ENCODE measurements at places on chromosomes 7 and 10. TPM values are rescaled to one million over a fixed set of nuclear protein-coding genes. Genes with fewer than 3 reads are reported as not detected.

VSTM2A gene
- total RNA-seq: 0.82 TPM

FEZF1 gene
- total RNA-seq: not detected

DNA sequence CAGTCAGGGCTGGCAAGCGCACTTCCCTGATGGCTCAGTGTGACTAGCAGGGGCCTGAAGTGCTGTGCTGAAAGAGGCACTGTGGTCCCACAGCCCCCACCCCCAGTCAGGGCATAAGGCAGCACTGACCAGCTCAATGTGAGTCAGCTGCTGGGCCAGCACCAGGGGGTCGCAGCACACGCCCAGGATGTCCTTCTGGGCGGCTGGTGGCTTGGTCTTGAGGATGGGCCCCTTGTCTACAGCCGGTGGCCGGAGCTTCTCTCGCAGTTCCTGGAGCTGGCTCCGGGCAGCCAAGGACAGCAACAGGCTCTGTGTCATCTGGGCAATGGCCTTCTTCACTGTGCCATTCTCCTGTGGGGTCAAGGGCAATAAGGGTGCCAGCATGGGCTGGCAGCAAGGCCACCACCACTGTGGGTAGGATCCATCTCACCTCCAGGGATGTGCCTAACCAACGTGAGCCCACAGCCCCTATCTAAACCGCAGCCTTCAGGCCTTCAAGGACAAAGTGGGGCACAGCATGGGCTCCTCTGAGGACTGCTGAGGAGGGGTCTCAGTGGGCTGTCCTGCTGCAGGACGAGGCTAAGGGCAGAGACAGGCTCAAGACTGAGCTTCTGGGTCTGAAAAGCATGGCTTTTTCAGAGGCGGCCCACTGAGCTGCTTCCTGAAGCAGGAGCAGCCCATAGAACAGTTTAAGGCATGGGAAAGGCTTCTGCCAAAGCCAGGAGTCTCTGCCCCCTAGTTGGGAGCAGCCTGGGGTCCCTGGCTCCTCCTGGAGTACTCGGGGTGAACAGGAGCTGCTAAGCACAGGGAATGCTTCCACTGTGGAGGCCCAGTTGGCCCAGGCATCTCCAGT is 62.5 kb downstream of the CSGALNACT2 start:
- no peak for DNase-seq

GRCh38 chr10:102435529-102436233 is 3.3 kb upstream of the CUEDC2 start:
- peak; percentile 26 for DNase-seq

- DNase-seq: no peak
Measured at GRCh38 chr7:103120362-103120761, 28.5 kb downstream of the NAPEPLD start.

DNA sequence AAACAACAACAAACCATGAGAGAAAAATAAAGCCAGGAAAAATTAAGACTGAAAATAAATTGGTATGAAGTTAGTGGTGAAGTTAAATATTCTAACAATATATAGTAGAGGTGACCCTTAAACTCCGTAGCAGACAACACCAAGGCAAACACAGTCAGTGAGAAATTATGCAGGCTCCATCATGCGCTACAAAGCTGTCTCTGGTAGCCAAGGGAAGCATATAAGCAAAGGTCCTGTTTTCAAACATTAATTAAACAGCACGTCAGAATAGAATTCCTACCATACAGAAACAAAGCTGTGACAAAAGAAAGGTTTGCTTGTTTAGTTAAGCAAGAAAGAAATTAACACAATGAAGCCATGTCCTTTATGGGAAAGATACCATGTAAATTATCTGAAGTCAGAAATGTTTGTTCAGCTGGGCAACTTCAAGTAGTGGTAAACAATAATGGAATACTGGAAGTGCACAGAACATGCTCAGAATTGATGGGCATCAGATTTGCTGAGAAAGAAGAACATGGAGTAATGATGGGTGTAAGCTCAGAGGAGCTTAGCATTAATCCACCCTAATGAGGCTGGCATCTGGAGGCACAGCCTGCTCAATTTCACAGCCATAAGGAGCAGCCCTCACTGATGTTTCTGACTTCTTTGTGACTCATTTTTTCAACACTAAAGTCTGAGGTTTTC is 75.7 kb downstream of the IGF2BP3 start:
- DNase-seq: peak; percentile 72

- no peak for DNase-seq
Measured at GRCh38 chr7:157158400-157158799, 19.7 kb downstream of the UBE3C start.

- DNase-seq: no peak
Measured at GRCh38 chr10:22379059-22379458, 33.8 kb downstream of the SPAG6 start.

GRCh38 chr10:97270523-97271154 is 21.8 kb downstream of the ARHGAP19 start:
- DNase-seq: no peak

- peak; percentile 57 for DNase-seq
Measured at GRCh38 chr10:49164559-49165188, 23.5 kb downstream of the TMEM273 start.

GRCh38 chr7:65382452-65382851 is 8.8 kb downstream of the ZNF92 start:
- DNase-seq: no peak

DNA sequence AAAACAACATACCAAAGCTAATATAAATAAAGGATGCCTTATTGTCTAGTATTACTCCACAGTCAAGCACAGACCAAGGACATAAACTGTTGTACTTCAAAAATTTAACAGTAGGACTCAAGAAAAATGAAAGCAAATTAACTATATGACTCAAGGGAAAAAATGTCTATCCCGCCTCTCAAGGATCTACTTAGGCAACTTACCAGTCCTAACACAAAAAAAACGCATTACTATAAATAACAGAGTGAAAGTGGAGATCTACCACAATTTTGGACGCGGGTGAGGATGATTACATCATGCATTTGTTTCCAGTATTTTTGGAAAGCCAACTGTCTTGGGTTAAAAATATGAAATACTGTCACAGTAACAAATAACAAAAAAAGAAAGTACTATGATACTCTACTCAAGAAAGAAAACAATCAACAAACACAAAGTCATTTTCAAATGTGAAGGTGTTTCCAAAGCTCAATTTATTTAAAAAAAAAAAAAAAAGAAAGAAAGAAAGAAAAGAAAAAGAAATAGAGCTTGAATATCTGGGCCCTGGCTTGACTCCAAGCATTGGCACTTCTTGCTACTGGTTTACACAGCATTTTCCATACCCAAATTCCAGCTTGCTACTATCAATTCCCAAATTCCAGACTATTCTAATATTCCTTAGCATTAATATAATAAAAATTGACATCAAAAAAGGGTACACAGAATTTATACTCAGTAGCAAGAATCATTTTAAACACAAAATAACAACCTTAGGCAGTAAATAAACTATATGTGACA is 99.4 kb downstream of the RSU1 start:
- peak; percentile 50 for DNase-seq

DNA sequence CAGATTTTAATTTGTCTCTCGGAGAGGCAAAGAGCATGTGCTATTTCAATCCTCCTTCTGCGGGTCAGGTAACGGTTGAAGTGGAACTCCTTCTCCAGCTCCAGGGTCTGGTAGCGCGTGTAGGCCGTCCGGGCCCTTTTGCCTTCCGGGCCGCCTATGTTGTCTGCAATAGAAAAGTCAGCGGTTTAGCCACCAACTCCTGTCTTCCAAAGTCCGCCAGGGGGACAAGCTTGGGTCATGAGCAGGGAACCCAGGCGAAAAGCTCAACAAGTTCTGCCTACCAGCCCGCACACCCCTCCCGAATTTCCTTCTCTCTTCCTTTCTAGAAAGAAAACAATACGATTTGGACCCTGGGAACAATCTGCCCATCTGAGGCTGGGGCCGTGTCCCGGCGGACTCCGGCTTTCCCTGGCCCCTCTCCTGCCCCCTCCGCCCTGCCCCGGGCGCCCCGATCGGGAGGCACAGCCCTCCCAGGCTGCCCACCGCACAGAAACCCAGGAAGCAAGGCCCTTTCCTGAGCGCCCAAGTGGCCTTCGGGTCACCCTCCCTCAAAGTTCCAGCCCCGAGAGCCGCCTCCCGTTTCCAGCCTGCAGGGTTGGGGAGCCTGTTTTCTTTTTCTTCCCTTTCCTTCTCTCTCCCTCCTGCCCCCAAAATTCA is 1.4 kb downstream of the HOXA5 start:
- no peak for DNase-seq

DNA sequence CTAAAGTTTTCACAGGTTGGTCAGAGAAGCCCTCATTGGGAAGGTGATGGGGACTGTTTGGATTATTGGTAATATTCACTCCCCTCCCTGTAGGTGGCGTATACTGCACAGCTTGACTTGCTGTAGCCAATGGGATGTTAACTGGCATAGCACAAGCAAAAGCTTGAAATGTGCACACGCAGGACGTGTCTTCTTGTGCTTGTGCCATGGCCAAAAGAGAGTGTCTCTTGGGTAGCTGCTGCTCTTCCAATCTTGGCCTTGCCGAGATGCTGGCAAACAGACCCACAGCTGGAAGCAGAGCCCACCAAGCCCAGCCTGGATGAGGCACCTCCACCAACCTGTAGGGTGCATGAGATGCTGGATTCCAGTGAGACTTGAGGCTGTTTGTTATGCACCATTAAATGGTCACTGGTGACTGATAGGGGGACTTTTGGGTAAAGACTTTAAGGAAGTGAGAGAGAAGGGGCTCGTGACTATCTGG is 266.0 kb downstream of the GRID1 start:
- no peak for DNase-seq

- no peak for DNase-seq
Measured at GRCh38 chr7:127417346-127417745, 24.8 kb upstream of the ZNF800 start.

DNA sequence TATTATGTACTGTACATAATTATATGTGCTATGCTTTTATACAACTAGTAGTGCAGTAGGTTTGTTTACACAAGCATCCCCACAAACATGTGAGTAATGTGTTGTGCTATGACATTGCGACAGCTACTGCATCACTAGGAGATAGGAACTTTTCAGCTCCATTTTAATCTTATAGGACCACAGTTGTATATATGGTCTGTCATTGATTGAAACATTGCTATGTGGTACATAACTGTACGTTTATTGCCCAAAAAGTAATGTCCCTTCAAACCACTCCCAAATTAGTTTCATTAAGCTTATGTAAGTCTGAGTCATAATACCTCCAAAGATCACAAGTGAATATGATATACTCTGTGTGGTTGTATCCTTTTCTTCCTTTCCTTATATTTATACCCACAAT is 183.2 kb upstream of the POT1 start:
- DNase-seq: no peak

DNA sequence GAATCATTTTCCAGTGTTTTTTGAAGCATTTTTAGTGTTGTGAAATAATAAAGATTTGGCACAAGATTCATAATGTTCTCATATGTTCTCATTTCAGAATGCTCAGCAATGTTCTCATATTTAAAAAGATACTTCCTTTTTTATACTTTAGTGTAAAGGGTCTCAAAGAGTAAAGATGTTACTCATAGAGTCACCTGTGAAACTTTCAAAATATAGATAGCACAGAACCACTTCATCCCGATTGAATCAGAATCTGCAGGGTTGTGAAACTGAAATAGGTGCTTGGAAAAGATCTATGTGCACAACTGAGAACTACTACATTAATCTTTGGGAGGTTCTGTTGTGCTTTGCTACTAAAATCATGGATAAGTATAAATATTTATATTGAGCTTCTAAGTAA is 144.7 kb downstream of the MDFIC start:
- DNase-seq: no peak

DNA sequence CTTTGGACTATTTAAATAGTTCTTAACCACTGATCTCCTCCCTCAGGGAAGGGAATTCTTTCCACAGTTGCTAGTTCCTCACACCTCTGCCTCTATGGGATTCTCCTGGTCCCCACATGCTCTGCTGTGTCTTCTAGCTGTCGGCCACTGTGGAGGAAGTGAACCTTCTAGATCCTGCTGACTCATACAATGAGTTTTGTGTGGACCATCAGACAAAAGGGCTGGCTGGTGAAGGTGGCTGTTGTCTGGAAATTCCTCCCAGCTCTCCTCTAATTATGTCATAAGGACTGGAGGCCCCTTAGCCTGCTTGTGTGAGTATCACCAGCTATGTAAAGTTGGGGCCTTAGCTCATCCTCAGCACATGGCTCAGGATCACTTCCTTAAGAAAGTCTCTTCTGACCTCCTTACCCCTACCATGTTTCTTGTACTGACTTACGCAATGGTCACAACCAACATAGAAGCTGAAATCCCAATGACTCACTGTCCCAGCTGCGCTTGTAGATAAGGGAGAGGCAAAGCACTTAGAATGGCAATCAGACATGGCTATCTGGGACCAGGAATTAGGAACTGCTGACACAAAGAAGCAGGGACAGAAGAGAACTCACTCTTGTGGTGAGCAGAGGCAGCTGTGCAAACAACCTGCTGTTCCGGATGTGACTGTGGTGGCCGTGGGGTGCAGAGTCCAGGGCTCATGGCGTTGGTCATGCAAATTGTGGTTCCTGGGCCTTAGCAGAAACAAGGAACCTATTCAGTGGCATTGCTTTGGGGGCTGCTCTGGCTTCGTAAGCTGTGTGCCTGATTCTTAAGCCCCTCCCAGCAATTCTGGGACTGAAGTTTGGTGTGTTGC is 2.5 kb upstream of the MACC1 start:
- peak; percentile 40 for DNase-seq

DNA sequence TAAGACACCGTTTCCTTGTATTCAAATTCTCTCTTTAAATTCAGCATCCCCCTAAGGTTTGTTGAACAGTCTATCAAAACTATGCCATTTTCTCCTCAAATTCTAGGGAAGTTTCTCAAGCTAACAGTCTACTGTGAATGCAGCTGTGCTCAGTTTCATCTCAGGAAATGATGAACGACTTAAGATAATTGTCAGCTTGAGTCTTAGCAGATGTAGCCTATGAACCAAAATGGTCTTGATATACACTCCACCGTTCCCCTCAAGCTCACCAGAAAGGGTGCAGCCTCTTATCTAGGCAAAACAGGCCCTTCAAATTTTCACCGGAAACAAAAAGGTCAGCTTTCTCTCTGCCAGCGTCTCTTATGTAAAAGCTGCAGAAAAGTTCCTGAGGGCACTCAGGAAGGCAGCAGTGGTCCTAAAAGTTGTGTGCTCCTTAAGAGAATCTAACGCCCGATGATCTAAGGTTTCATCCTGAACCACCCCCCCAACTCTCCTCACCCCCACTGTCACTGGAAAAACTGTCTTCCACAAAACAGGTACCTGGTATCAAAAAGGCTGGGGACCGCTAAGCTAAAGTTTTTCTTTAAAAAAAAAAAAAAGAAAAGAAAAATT is 2.1 kb downstream of the DNAJC9 start:
- no peak for DNase-seq

- DNase-seq: peak; percentile 74
Measured at GRCh38 chr10:131885391-131886165, 15.2 kb upstream of the PPP2R2D start.

DNA sequence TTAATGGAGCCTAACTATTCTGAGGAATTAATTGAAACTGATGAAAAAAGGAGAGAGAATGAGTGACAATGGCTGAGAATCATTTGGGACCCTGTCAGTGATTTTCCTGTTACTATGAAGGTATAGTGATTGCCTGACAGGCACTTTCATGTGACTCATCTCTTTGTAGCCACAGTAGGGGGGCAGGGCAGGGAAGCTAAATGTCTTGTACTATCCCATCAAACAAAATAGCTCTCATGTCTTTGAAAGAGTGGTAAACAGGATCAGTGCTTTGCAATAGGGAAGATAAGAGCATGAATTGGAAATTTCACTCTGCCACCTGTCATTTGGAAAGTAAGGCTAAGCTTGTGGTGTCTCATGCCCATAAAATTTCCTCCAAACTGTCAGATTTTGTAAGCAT is 94.5 kb upstream of the GSDME start:
- DNase-seq: no peak

All from tongue (tissue), 3 donors.